ENCODE measurements at places on chromosomes 5 and 9.

- DNase-seq: no peak
These were observed 128.6 kb upstream of the MAST4 start for GRCh38 chr5:66467564-66467963.

DNA sequence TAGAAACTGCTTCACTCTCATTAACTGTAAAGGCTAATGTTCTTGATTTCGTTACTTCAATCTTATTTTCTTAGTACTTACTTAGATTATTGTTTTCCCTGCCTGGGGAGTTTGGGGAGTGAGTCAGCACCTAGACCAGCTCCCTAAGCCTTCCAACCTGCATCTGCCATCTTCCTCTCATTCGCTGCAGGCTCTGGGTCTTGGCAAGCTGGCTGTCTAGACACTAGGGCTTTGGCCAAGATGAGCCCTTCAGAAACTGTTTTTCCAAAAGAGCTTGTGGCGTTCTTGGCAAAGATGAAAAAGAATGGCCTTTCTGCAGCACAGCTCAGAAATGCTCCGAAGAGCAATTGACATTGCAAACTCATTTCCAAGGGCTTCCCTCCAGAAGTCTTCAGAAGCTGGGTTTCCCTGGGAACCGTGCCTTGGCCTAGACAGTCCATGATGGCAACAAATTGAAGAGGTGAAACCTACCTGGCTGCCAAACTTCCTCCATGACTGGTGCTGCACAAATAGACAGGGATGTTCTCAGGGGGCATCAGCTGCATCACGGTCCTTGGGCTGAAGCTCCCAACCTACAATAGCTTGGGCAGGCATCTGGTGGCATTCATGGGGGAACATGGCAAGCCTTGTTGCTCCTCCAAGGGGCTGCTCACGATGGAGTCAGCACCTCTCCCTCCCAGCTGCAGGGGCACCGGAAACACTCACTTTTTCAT lies 76.6 kb downstream of the NSUN2 start:
- no peak for DNase-seq

GRCh38 chr5:26807231-26808199 lies 230.9 kb downstream of the CDH9 start:
- DNase-seq: no peak

DNA sequence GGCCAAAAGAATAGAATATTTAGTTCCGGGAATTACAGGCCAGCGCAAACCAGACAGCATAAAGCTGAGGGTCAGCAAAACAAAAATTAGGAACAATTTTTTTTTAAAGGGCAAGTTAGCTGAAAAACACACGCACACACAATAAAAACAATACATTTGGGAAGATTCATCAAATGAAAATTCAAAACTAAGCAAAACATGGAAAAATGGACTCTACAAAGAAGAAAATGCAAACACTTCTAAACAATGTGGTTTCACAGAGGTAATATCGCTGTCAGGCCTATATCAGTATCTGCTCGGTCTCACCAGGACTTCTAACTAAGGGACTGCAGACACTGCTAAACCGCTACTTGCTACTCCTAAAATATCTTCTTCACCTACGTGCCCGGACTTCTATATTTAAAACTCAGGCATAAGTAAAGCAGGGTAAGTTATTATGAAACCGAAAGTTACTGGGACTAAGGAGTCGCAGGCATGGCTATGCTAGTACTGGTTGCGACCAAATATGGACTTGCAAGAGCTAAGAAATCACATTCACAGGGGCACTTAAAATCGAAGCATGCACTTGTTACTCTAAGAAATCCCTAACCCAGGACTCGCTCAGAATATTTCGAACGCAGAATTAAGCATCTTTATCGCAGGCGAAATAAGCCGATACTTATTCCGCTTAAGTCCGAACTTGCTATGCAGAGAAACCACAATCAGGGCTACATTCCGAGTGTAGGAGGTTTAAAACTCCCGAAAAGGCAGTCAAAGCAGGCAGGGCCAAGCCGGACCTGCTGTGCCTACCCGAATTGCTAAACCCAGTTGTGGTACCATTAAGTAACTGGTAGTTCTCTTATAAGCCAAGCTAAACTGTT lies 2.3 kb downstream of the ANXA2R start:
- DNase-seq: no peak

DNA sequence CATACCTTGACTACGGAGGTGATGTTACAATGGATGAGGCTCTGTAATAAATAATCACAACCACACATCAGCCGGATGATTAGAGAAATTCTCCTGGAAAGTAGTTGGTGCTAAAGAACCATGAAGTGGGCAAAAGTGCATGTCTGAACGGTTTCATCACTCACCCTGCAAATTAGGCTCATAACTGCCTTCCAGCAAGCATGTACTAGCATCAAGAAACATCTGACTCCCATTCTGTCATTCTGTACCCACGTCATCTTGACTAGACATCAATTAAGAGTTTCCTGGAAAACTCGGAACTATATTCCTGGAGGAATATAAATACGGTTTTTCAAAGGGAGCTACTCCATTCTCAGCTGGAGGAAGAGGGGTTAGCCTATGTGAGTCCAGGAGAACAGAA lies 52.2 kb downstream of the HSD17B3 start:
- no peak for DNase-seq

Data from CMK (cell line).